Smooth muscle cell of the pulmonary artery (primary cell): ENCODE measurements at places on chromosomes 12 and 14. TPM values are rescaled to one million over a fixed set of nuclear protein-coding genes. Genes with fewer than 3 reads are reported as not detected.

HSP90B1 gene
- 1,383 and 1,830 TPM in 2 replicates for total RNA-seq

CLEC6A gene
- not detected in 2 replicates for total RNA-seq

OR6C4 gene
- total RNA-seq = not detected in 2 replicates

USP44 gene
- total RNA-seq = 0.69 and 1.8 TPM in 2 replicates

LRP1-AS gene
- 0.20 TPM in 1 of 2 replicates, not detected in the other for total RNA-seq

SELPLG gene
- total RNA-seq = 1.8 and 2.7 TPM in 2 replicates

LRFN5 gene
- total RNA-seq = 0.59 and 11.3 TPM in 2 replicates

AKAP3 gene
- total RNA-seq = 1.7 TPM in 2 replicates

A2ML1 gene
- total RNA-seq = 0.07 TPM in 1 of 2 replicates, not detected in the other

IL26 gene
- total RNA-seq = 0.13 and 2.0 TPM in 2 replicates

ACSM4 gene
- total RNA-seq = not detected in 2 replicates

C12orf50 gene
- total RNA-seq = not detected in 2 replicates

CCDC59 gene
- 26.6 and 28.1 TPM in 2 replicates for total RNA-seq

RAD9B gene
- total RNA-seq = 0.40 and 0.46 TPM in 2 replicates

GOLT1B gene
- 54.5 and 72.9 TPM in 2 replicates for total RNA-seq

ZBTB42 gene
- total RNA-seq = 2.7 and 5.8 TPM in 2 replicates

DIO3 gene
- 0.13 and 1.1 TPM in 2 replicates for total RNA-seq

BICD1 gene
- total RNA-seq = 21.4 and 23.7 TPM in 2 replicates

LBHD2 gene
- not detected in 2 replicates for total RNA-seq

OTUB2 gene
- 1.8 and 1.9 TPM in 2 replicates for total RNA-seq

INHBC gene
- total RNA-seq = not detected in 2 replicates

GPR84 gene
- total RNA-seq = 0.07 and 0.13 TPM in 2 replicates

ARMH4 gene
- total RNA-seq = 9.1 and 9.6 TPM in 2 replicates

NPFF gene
- not detected in 2 replicates for total RNA-seq

ALDH2 gene
- total RNA-seq = 39.2 and 56.9 TPM in 2 replicates

BDKRB1 gene
- 0.91 and 1.3 TPM in 2 replicates for total RNA-seq

SERPINA10 gene
- total RNA-seq = not detected in 2 replicates

UNC79 gene
- total RNA-seq = 0.07 and 0.33 TPM in 2 replicates

POU6F1 gene
- total RNA-seq = 3.5 and 5.2 TPM in 2 replicates

ABCB9 gene
- 15.1 and 16.4 TPM in 2 replicates for total RNA-seq

PHLDA1 gene
- 133 and 168 TPM in 2 replicates for total RNA-seq

WDR89 gene
- 10.6 and 12.1 TPM in 2 replicates for total RNA-seq

COX8C gene
- total RNA-seq = not detected in 2 replicates

PRB2 gene
- total RNA-seq = not detected in 2 replicates

KCNMB4 gene
- total RNA-seq = 1.3 and 1.6 TPM in 2 replicates

TAS2R14 gene
- total RNA-seq = 2.6 and 4.3 TPM in 2 replicates

EPYC gene
- total RNA-seq = not detected in 2 replicates

MLEC gene
- 136 and 156 TPM in 2 replicates for total RNA-seq

PRKD1 gene
- 15.4 and 40.5 TPM in 2 replicates for total RNA-seq

OR10AD1 gene
- not detected in 2 replicates for total RNA-seq

CRACR2A gene
- total RNA-seq = 0.69 and 4.3 TPM in 2 replicates

GRIN2B gene
- not detected in 2 replicates for total RNA-seq

GPRC5D gene
- 0.13 TPM in 1 of 2 replicates, not detected in the other for total RNA-seq

SAMD15 gene
- 1.4 and 1.7 TPM in 2 replicates for total RNA-seq

ACRBP gene
- 0.13 and 0.26 TPM in 2 replicates for total RNA-seq

C12orf54 gene
- total RNA-seq = not detected in 2 replicates

MSI1 gene
- 0.20 TPM in 1 of 2 replicates, not detected in the other for total RNA-seq

PDE3A gene
- total RNA-seq = 44.1 and 108 TPM in 2 replicates

HOMEZ gene
- total RNA-seq = 4.2 and 6.4 TPM in 2 replicates

REP15 gene
- total RNA-seq = 2.4 and 3.2 TPM in 2 replicates

MAP3K9 gene
- total RNA-seq = under 0.01 and 0.07 TPM in 2 replicates

FAR2 gene
- 2.9 and 10.7 TPM in 2 replicates for total RNA-seq

OAS2 gene
- total RNA-seq = 2.5 and 4.2 TPM in 2 replicates

SLC25A3 gene
- total RNA-seq = 490 and 551 TPM in 2 replicates

MEG3 gene
- total RNA-seq = 203 and 396 TPM in 2 replicates
